Activated naive CD8-positive, alpha-beta T cell treated with anti-CD3 and anti-CD28 coated beads, Interleukin-2, amount 10 ng/mL, durations not matched to agents 7 days and 5 days (primary cell): ENCODE measurements at places on chromosomes 7 and 10. TPM values are rescaled to one million over a fixed set of nuclear protein-coding genes. Genes with fewer than 3 reads are reported as not detected.

Gene SPAM1
- not detected for total RNA-seq

Gene SHH
- total RNA-seq, result not detected

Gene ADAMTS14
- not detected for total RNA-seq

Gene ZNF316
- 42.6 TPM for total RNA-seq

Gene CDHR3
- total RNA-seq, result 6.7 TPM

Gene ATP6V0A4
- total RNA-seq, result not detected

Gene BTBD16
- total RNA-seq, result not detected

Gene ASIC3
- total RNA-seq, result 6.0 TPM

Gene INMT
- 0.37 TPM for total RNA-seq

Gene VAX1
- total RNA-seq, result not detected

Gene PUS7
- 8.2 TPM for total RNA-seq

Gene MRC1
- total RNA-seq, result 1.5 TPM

Gene IGFBP3
- 12.5 TPM for total RNA-seq

Gene WDFY4
- total RNA-seq, result 1.5 TPM

Gene OR2A1
- not detected for total RNA-seq

Gene GSTO2
- total RNA-seq, result 1.4 TPM

Gene CHRM2
- total RNA-seq, result not detected

Gene MYL10
- total RNA-seq, result not detected

Gene AFAP1L2
- total RNA-seq, result 5.0 TPM

Gene HTR5A
- not detected for total RNA-seq

Gene CHN2
- total RNA-seq, result 7.2 TPM

Gene TMEM139
- total RNA-seq, result 1.1 TPM

Gene NPVF
- total RNA-seq, result not detected

Gene ADCYAP1R1
- total RNA-seq, result not detected

Gene ANXA8L1
- total RNA-seq, result not detected

Gene SH2B2
- 0.97 TPM for total RNA-seq

Gene ZNF736
- 38.9 TPM for total RNA-seq

Gene ADAM12
- 0.39 TPM for total RNA-seq

Gene HOXA4
- total RNA-seq, result 0.17 TPM

Gene EPHB6
- total RNA-seq, result 25.2 TPM

Gene C10orf53
- total RNA-seq, result not detected

Gene WEE2
- total RNA-seq, result not detected

Gene EPHB4
- 3.1 TPM for total RNA-seq

Gene OIT3
- not detected for total RNA-seq

Gene STAG3
- 31.1 TPM for total RNA-seq

Gene SVIL
- 8.3 TPM for total RNA-seq

Gene HEPACAM2
- total RNA-seq, result not detected

Gene IL2RA
- total RNA-seq, result 184 TPM

Gene FKBP9
- 0.37 TPM for total RNA-seq

Gene NPY
- total RNA-seq, result not detected

Gene ASB15
- total RNA-seq, result not detected

Gene PRRT4
- 0.28 TPM for total RNA-seq

Gene NME8
- total RNA-seq, result not detected
